Right atrium auricular region (tissue), 2 donors: ENCODE measurements at places on chromosomes 5 and 9. TPM values are rescaled to one million over a fixed set of nuclear protein-coding genes. Genes with fewer than 3 reads are reported as not detected.

DNA sequence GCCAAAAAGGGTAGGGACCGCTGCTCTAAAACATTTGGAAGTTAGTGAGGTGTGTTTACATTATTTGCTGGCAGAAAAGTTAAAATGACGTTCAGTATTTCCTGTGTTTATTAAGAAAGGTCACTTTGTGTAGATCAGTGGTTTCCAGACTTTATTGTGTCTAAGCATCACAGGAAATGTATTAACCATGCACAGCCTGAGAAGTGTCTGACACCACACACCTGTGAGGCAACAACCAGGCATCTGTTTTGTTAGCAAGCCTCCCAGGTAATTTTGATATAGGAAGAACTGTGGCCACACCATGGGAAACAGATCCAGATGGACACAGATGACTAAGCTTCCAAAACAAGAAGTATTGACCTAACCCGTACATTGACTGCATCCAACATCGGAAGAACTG lies 12.0 kb downstream of the TTC1 start:
- no peak for DNase-seq

DNA sequence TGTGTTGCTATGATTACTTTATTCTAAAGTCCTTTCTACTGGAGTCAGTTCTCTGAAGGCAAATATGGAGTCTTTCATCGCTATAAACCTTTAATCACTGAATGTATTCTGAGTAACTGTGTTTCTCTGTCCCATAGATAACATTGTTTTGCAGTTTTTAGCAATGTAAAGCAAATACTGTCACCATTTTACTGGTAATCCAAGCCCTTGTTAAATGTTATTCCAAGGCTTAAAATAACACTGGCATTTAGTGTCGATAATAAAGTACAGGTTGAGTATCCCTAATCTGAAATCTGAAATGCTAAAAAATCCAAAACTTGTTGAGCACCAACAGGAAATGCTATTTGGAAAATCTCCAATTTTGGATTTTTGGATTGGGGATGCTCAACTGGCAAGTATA lies 24.6 kb downstream of the CCNH start:
- no peak for DNase-seq

GRCh38 chr9:93587651-93588347 lies 11.4 kb downstream of the PHF2 start:
- peak; percentile 52 for DNase-seq

DNA sequence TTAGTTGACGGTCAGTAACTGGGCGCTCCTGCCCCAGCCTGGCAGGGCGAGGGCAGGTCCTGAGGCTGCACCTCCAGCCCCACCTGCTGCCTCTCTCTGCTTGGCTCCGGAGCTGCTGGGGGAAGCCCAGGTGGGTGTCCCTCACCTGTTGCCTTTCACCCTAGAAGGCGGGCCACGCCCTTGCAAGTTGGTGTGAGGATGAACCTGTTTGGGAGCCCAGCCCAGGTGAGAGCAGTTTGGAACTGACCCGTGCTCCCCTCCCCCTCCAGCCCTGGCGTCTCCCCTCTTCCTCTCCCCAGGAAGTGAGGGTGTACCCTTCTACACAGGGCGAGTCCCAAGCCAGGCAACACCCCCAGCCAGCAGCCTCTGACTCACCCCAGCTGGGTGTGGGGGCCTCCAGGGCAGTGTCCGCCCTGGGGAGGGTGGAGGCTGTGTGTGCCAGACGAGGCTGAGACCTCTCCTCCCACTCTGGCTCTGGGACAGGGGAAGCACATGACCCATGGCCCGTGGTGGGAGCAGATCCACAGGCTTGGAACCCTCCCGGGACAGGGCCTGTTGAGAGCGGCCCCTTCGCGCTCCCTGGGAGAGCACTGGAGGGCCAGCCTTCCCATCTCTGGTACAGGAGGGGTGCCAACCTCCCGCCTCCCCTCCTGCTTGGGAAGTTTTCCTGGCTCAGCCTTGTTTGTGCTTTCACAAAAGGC lies 10.4 kb downstream of the LRRC8A start:
- peak; percentile 94 for DNase-seq

DNA sequence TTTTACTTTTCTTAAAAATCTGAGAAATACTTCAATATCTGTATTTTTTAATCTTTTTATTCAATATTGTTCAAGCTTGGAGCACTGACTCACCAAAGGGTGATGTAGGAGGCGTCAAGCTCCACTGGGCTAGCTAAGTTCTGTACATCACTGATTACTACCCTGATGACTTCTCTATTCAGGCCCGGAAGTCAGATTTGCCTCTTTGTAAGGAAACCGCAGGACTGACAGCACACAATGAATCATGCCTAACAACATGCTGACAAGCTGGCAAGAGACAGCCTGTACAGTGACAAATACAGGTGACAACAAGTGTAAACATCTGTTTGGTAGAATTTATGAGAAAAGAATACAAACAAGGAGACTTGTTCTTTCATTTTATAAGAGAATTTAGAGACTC lies 627.9 kb upstream of the RORB start:
- no peak for DNase-seq

DNA sequence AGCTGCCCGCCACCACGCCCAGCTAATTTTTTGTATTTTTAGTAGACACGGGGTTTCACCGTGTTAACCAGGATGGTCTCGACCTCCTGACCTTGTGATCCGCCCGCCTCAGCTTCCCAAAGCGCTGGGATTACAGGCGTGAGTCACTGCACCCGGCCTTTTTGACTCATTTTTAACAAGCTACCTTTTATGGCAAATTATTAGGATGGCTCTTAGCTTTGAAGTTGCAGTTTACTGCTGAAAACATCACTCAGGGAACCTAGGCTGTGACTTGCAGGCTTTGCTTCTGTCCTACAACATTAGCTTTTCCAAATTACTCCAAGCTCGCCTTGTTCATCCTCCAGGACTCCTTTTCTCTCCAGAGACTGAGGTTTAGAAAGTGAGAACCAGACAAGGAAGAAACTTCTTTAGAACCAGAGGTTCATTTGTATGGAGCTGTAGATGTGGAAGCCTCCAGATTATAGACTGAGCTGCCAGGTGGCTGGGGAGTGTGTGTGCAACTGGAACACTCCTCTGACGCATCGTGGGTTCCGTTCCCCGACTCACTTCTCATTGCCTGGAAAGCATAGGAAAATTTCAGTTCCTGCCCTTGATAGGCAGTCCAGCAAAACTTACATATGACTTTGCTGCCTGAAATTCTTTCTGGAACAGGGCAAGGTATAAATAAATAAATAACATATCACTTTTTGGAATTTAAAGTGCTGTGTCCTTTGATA lies 23.8 kb upstream of the SPTAN1 start:
- DNase-seq = no peak

DNA sequence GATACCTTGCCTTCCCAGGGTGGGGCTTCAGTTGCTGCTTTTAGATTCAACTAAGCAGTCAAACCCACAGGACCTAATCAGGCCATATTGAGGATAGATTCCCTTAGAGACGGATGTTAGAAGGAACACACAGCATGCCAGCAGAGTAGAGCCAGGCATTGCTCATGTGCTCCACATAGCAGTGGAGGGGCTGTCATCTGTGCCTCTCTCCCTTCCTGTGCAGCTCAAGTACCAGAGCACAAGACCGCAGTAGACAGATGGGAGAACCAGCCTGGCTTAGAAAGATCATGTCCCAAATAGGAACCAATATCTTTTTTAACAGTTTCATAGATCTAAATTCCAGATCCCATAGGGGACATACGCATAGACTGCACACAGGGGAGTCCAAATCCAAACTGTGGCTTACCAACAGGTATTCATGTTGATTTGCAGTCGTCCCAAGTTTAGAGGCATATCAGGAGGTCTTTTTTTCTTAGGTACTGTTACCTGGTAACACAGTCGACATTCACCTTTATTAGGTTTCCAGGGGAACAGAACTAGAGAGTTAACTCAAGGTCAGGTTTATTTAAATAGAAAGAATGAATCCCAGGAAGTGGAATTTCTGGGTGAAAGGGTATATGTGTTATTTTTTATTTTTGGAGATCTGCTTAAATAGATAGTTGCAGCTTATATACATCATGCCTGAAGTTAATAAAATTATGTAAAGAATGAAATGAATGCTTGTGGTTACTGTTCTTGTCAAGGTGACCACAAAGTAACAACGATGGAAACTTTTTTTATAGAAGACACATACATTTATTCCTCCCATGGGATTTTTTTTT lies 43.5 kb upstream of the PCAT7 start:
- no peak for DNase-seq

- DNase-seq = no peak
Observed at GRCh38 chr9:81632599-81632998, 56.7 kb downstream of the TLE1 start.

DNA sequence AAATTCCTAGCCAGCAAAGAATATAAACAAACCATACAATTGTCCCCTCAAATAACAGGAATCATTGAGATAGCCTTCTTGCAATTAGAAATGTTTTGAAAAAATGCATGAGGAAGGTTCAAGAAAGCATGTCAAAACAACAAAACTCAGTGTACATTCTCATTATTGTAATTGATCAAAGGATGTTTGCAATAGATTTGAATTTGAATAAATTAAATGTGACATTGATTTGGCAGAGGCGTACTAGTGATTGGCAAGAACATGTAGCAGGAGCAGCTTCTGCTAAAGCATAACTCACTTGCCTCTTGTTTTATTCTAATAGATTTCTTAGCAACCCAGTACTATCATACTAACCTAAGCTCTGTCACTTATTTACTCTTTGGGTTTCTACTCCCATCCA lies 19.9 kb downstream of the SMIM15 start:
- DNase-seq = no peak

- no peak for DNase-seq
Observed at GRCh38 chr5:135993335-135993879, 35.4 kb upstream of the TGFBI start.

GRCh38 chr5:41087461-41087860 lies 16.3 kb upstream of the MROH2B start:
- no peak for DNase-seq

GRCh38 chr9:73141282-73141681 lies 10.4 kb upstream of the ANXA1 start:
- no peak for DNase-seq

- DNase-seq = no peak
Observed at GRCh38 chr5:18712936-18713485, 1078.8 kb downstream of the TAF11L14 start.

The PRPF4 gene
- 11.1 TPM for total RNA-seq

The PSAT1 gene
- total RNA-seq = 0.78 TPM

The PCDHB4 gene
- 1.6 TPM for total RNA-seq
